HFFc6 (cell line): ENCODE measurements at places on chromosomes 1 and 21. TPM values are rescaled to one million over a fixed set of nuclear protein-coding genes. Genes with fewer than 3 reads are reported as not detected.

GRCh38 chr1:41468122-41468762 is 16.2 kb downstream of the EDN2 start:
- no peak for DNase-seq

DNA sequence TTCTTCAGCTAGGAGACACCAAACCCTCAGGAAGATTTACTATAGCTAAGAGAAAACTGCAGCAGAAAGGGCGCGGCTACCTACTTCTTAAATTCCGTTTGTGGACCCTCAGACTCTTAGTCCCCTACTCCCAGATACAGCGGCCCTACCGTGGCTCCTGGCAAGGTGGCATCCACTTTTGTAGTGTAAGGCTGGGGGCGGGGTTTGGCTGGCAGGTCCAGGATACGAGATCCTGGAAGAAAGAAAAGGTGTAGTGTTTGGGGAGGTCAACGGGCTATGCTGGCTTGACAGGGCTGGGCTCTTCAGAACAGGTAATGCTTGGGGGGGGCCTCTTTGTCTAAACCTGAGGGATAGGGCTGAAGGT is 280 bp downstream of the CREB3L4 start:
- DNase-seq: no peak

DNA sequence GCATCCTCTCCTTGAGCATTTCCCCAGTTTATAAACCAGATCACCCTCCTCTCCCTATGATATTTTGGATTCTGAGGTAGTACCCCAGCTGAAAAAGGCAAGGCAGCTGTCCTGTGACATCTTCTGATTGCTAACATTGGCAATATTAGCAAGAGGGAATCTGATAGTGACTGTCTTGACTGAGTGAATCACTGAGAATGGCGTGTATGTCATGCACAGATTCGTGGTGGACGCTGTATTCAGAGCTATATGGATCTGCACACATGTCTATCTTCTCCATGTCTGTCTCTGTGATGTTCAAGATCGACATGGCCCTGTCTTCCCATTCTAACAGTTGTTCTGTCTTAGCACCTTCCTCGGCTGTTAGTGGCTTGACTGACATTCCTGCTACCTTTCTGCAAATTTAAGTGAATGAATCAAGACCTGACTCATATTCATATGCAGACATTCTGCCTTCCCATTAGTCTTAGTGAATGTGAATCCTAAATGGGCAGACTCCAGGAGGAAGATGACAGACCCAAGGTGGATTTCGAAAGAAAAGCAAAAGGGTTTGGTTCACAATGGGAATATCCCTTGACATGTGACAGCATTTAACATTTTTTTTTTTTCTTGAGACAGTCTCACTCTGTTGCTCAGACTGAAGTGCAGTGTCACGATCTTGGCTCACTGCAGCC is 97.7 kb downstream of the PGBD5 start:
- DNase-seq: no peak

LRRC38 gene
- total RNA-seq: not detected in 3 replicates

LCE1B gene
- not detected in 2 replicates for total RNA-seq

DNA sequence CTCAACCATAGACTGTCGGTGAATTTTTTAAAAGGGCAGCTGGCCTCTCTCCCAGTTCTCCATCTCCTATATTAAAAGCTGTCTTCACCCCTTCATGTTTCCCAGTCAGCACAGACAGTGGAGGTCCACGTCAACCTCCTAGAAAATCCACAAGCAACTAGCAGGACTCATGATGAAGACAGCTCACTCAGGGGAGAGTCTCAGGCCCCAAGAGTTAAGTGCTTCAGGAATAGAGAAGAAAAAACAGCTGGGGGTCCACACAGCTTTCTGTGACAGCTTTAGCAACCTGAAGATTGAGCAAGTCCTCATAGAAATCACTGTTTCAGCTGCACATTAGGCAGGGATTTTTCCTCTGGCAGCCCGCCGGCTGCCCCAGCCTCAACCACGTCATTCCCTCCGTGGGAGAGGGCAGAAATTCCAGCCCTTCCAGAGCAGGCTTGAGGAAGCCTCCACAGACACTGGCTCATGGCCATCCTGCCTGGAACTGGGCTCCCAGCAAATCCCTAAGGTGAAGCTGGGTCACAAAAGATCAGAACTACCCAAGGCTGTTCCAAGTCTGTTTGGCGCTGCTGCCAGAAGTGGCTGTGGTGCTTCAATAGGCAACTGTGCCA is 15.2 kb downstream of the GPR161 start:
- DNase-seq: no peak

DNA sequence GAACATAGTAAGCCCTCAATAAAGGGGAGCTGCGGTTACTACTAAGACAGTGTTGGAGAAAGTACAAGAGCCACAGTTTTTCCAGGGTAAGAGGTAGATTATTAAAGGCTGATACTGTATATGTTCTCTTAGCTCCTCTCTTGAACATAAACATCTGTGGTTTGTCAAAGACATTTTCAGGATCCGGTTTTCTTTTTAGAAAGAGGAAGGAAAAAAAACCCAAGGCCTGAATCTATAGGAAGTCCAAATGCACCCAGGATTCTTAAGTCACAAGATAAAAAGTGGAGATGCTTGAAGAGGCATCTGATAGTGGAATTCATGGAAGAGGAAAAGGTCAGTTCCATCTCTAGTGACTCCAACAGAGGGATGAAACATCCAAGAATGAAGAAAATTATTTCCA is 24.6 kb upstream of the SLC45A3 start:
- DNase-seq: no peak

DNA sequence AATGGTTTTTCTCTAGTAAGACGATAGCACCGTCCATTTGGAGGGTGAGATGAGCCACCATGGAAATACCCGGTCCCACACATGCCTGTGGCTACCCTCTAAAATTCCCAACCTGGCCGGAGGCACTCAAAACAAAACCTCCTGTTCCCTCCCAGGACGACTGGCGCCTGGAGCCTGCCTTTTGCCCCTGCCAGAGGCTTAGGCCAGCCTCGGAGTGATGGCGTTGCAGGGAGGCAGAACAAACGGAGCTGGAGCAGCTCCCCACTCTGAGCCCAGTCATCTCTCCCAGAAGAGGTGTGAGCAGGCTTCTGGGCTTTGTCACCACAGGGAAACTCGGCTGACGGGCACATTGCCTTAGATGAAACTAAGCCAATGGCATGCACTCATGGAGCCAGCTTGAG is 213.7 kb upstream of the HOOK1 start:
- DNase-seq: no peak
